Right cardiac atrium (tissue), 5 donors: ENCODE measurements at places on chromosomes 4 and X.

DNA sequence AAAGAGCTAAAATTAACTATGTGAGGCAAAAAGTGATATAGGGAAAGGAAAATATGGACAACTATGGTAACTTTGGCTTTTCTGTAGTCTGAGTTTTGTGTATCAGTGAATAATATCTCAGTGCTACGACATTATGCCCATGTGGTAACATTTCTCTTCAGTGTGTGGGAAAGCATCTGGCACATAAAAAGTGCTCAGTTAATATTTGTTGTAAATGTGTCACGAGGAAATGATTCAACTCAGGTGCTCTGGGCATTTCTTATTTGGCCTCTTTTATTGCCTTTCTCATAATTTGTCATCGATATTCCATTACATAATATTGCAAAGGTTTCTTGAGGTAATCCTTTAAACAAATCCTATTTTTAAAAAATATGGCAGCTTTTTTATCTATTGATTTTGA, 17.6 kb downstream of the OFD1 start:
- DNase-seq, result no peak

DNA sequence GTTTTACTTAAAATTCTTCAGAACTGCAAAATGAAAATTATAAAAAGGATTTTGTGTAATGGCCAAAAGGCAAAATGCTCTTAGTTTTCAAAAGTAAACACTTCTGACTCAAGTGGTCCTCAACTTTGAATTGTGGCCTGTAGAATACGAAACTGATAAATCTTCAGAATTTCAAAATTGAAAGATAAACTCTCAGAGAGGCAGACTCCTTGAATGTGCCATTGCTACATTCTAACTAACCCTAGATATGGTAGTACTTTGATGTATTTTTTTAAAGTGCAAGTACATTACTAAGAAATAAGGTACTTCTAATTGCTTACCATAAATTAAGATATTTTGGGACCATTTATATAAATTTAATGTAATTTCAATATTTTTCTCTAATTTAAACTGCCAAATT, 44.4 kb downstream of the TNIP3 start:
- no peak for DNase-seq

DNA sequence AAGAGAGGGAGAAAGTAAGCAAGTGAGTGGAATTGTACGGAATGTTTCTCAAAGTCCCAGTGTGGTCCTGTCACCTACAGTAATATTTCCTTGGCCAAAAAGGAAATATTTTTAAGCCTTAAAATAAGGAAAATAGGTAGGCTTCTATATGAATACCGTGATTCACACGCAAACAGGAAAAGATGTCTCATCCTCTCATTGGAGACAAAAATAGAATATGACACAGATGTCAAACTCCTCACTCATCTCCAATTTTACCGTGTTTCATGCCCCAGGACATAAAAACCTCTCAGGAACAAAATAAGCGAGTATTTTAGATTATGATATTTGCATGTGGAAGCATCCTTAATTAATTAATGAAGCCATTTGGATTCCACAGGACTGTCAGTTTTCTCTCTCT, 1269.5 kb downstream of the RAPGEF2 start:
- DNase-seq, result no peak

- no peak for DNase-seq
Measured at GRCh38 chr4:78162821-78163220, 105.7 kb downstream of the FRAS1 start.

- DNase-seq, result peak; percentile 66
Measured at GRCh38 chr4:113809311-113809710, 47.8 kb upstream of the CAMK2D start.
